Effector memory CD8-positive, alpha-beta T cell (primary cell): ENCODE measurements at places on chromosomes 5 and 9.

DNA sequence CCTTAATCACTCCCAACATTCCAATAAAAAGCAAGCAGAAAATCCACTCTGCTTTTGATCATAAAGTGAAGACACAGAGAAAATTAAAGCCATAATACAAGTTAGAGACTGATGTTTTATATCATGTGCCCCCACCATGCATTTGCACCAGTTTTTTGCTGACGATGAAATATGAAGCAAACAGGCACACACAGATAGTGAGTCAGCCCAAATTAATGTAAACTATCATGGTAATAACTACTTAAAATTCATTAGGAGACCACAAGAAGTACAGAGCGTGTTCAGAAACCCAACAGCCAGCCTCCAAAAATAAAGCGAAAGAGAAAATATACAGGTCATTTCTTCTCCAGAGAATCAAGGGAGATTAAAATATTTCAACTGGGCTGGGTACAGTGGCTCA, 46.4 kb upstream of the KDM4C start:
- DNase-seq: no peak
- H3K4me3 ChIP-seq: no peak overlapping the region
- no peak overlapping the region for H3K27ac ChIP-seq
- peaks cover 4% of the 10 kb centered on the region for H3K4me1 ChIP-seq
- H3K36me3 ChIP-seq: no peaks in the 10 kb centered on the region

DNA sequence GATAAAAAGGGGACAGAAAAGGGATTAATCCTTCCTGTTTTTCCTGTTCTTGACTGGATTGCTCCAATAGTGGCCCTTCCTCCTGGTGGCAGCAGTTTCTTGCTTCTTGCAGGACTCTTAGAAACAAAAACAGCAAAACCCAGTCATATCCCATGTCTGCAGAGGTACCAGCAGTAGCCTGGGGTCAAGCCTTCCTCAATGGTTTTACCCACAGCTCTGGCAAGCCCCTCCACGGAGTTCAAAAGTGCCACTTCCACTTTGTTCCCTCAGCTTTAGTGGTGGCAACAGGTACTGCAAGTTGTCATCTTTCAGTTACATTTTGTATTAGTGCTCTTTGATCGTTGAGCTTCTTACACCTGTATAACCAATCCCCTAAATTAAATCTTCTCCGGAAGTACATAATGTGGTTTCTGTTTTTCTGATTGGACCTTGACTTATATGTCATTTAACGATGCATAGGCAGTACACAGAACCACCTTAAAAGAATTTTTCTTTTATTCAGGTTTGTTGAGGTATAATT, 8.7 kb upstream of the RANBP6 start:
- H3K4me1 ChIP-seq: peaks cover 5% of the 10 kb centered on the region
- peaks cover 23% of the 10 kb centered on the region for H3K27me3 ChIP-seq
- no peaks in the 10 kb centered on the region for H3K36me3 ChIP-seq
- no peak overlapping the region for H3K4me3 ChIP-seq

GRCh38 chr9:88890546-88890945, 100.7 kb upstream of the S1PR3 start:
- DNase-seq: no peak
- no peak overlapping the region for H3K27ac ChIP-seq
- no peaks in the 10 kb centered on the region for H3K36me3 ChIP-seq
- peaks cover 32% of the 10 kb centered on the region for H3K27me3 ChIP-seq

DNA sequence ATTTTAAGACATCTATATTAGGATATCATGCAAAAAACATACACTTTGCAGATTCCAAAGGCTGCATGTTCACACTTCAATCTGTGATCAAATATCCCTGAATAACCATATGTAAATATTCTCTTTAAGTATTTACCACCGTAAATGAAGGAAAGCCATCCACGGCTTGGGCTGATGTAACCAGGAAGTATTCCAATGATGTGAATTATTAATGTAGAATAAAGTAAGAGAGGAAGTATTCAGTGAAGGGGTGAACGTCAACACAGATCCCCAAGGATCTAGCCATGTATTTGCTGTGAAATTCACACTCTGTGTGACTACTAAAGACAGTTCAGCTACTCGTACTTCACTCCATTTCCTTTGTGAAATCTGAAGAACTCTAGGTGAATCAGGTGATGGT, 75.2 kb downstream of the CDH6 start:
- H3K27ac ChIP-seq: no peak overlapping the region
- H3K27me3 ChIP-seq: no peaks in the 10 kb centered on the region
- H3K4me1 ChIP-seq: no peaks in the 10 kb centered on the region
- no peak for DNase-seq

- no peaks in the 10 kb centered on the region for H3K36me3 ChIP-seq
- H3K4me3 ChIP-seq: no peak overlapping the region
- DNase-seq: no peak
- H3K4me1 ChIP-seq: no peaks in the 10 kb centered on the region
These were observed 97.8 kb downstream of the MED10 start for GRCh38 chr5:6280425-6281100.

DNA sequence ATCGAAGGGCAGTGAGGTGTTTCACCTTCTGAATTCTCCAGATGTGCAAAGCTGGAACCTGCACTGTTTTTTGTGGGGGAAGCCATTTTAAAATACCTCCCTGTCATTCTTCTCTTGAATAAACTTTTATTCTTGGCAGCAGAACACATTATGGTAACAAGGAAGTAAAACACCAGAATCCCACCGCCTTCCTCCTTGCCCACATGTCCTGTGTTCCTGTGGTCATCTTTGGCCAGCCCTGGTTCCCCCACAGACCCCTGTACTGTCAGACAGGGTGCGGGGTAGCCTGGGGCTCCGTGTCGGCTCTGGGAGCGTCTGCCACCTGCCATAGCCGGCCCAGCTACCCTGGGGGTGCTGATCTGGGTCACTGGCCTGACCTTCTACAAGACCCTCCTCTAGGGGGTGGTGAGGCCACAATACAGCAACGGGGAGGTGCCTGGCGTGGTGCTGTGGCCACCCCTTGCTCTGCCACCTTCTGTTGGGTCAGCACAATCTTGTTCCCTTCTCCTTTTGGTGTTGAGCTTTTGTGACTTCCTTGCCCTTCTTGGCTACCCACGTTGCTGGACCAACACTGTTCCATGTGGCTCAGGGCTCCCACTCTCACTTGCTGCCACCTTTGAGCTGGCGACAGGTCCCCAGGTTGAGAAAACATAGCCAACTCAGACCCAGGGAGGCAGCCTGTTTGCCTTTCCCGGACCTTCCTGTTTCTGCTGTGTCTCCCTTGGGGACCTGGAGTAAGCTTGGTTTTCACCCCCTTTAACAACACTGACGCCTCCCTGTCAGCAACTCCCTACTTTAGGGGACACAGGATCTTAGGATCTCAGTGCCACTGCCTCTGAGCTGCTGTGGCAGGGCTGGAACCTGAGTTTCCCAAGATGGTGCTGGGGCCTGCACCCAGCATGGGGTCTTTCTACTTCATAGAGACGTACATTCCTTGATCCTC, 4.8 kb downstream of the WNK2 start:
- no peaks in the 10 kb centered on the region for H3K36me3 ChIP-seq
- H3K4me3 ChIP-seq: no peak overlapping the region
- peaks cover 65% of the 10 kb centered on the region for H3K27me3 ChIP-seq
- DNase-seq: no peak
- H3K27ac ChIP-seq: peak overlapping the region; percentile 53

DNA sequence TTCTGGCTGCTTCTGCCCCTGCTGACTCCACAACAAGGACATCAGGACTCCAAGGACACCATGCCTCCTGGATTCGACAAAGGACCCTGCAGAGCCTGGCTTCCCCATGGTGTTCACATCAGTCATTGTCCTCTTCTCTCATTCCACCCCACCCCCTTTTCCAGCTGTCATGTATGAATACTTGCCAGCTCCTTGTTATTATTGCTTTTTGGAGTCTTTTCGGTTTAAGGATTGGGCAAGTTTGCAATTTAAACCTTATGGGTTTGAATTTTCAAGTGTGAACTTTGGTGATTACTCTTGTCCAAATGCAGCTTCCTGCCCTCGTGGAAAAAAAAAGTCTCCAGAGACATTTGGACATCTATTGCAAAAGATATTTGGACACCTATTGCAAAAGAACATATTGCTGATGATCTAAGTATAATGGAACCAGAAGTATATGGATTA, 14.2 kb upstream of the LVRN start:
- no peak overlapping the region for H3K27ac ChIP-seq
- H3K27me3 ChIP-seq: peaks cover 14% of the 10 kb centered on the region
- H3K36me3 ChIP-seq: no peaks in the 10 kb centered on the region
- no peaks in the 10 kb centered on the region for H3K4me1 ChIP-seq
- no peak for DNase-seq
- no peak overlapping the region for H3K4me3 ChIP-seq

GRCh38 chr5:62030326-62030725, 275.7 kb upstream of the KIF2A start:
- no peak for DNase-seq
- no peaks in the 10 kb centered on the region for H3K36me3 ChIP-seq
- H3K27ac ChIP-seq: no peak overlapping the region
- H3K27me3 ChIP-seq: no peaks in the 10 kb centered on the region
